ENCODE measurements at places on chromosomes 16 and 17.

- no peak for DNase-seq
Measured at GRCh38 chr16:31301708-31302400, 42.1 kb downstream of the ITGAM start.

- peak; percentile 40 for DNase-seq
Measured at GRCh38 chr16:85798901-85799496, 345 bp downstream of the EMC8 start.

DNA sequence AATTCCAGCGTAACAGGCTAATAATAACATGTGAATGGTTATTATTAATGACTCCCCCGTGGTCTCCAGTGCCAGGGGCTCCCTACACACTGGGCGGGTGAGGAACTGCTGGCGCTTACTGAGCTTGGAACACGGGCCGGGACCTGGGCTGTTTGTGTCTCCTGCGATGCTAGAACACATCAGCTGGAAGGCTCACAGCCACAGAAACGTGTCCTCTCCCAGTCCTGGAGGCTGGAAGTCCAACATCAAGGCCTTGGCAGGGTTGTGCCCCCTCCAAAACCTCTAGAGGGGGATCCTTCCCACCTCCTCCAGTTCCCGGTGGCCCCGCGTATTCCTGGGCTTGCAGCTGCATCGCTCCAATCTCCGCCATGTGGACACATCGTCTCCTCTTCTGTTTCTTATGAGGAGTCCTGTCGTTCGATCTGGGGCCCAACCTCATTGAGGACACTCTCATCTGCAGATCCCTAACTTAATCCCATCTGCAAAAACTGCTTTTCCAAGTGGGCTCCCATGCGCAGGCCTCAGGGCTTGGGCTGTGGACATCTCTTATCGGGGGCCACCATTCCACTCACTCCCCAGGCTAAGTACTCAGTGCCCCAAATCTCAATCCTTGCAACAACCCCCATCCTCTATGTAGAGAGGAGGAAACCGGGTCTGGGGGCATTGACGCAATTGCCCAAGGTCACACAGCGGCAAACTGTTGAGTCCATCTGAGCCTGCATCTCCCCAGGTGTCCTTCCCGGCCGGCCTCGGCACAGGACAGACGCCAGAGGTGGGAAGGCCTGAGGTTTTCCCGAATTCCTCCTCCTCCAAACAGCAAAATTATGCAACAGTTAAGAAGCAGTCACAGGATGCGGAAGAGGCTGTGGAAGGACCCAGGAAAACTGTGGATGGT is 193.9 kb downstream of the IRF8 start:
- DNase-seq: no peak

DNA sequence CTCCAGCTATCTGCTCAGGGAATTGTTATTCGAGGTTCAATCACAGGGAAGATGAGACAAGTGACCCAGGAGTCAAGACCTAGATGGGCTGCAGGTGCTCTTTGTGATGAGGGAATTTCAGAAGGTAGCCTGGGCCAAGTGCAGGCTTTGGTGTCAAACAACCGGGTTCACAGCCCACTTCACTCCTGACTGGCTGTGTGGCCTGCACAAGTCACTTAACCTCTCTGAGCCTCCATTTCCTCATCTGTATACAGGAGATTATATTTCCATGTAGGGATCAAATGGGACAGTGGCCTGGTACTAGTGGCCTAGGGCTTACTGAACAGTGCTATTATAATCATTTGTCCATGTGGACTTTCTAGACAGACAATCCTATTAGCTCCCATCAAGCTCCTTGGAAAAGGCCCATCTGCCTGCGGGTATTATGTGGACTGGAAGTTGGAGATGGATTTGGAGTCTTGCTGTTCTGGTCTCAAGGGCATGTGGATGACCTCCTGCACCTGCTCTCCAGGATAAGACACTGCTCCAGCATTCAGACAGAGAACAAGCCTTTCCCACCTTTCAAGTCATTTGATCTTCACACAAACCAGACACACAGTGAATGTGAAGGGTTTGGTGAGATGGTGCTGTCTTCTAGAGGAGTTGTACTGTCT is 3.1 kb upstream of the MT1X start:
- DNase-seq: no peak

- DNase-seq: no peak
Measured at GRCh38 chr17:31788956-31789355, 70.1 kb downstream of the COPRS start.

GRCh38 chr16:79434771-79435170 is 165.8 kb downstream of the MAF start:
- no peak for DNase-seq

Data from activated T-cell treated with anti-CD3 and anti-CD28 coated beads, Interleukin-2, amount 50 U/mL, for 48 hours (primary cell).